CD4-positive, alpha-beta T cell (primary cell): ENCODE measurements at places on chromosomes 5 and 9.
A peak's percentile ranks its signal among the peaks of the same experiment; 100 is the strongest.

GRCh38 chr5:148711961-148712360 lies 57.6 kb upstream of the HTR4 start:
- no peak for DNase-seq

DNA sequence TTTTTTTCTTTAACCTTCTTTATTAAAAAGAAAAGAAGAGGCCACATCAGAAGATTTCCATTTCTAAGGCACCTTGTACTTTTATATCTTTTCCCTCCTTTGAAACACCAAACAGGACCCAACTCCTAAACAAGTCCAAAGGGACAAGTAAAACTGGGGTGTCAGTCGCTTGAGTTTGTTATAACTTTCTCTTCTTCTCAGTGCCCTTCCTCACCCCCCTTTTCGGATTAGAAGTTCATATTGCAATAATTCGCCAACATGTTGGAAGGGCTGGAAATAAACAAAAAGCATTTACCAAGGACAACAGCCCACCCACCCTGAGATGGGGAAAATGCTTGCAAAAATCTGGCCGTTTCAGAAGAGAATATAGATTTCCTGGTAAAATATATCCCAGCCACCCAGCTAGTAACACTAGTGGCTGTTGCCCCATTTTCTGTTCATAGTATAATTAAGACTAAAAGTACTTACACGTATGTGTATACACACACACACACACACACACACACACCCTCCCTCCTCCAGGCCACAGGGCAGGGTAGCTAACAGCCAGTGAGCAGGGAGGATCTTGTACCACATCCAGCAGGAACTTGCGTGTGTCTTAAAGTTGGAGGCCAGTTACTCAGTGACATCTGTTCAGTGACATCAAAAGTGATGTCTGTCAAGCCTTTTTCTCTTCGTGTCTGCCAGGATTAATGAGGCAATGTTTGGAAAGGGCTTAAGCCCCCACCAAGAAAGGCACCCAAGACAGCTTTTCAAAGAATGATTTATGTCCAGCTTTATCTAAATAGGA lies 149.1 kb upstream of the KLF4 start:
- peak; percentile 63 for DNase-seq

DNA sequence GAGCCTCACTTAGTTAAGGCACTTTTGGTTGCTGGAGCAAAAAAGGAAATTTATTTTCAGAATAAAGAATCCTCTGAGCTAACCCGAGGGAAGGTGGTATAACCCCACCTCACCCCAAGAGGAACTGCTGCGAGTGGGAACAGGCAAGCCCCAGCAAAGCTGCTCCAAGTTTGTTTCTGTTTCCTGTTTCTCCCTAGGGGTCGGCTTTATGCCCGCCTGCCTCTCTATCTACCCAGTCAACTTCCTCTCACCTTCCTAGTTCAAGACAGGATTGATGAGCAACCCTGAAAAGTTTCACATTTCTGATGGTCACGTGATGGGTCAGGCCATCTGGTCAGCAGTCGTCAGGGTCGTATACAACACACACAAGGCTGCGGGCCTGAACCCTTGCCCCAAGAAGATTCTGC lies 31.1 kb downstream of the TRIO start:
- no peak for DNase-seq

DNA sequence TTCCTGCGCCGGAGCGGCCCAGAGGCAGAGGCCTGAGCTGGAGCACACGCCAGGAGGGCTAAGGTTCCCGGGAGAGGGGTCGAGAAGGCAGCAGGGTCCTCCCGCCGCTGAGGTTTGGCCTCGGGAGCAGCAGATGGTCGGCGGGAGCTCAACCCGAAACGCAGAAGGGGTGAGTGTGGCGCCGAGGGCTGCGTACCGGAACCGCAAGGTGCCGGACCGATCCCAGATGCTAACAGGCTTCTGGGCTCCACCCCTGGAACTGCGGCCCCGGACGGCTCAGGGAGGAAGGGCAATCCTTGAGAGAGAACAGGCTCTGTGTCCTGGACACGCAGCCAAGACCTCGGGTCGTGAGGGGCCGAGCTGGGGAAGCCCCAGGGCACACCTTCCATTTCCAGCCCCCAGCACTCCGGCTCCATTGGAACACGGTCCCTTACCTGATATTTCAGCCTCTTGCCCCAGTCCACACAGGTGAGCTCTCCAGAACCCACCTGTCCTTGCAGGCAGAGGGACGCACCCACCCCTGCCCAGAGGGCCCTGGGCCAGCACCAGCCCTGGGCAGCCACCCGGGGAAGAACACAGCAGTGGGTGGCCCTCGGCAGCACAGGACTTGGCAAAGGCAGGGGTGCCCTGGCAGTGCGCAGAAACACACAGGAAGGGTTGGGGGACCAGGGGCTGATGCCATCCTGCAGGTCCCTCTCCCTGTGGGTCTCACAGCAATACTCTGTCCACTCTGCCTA lies 1.4 kb downstream of the LHX3 start:
- DNase-seq, result no peak

DNA sequence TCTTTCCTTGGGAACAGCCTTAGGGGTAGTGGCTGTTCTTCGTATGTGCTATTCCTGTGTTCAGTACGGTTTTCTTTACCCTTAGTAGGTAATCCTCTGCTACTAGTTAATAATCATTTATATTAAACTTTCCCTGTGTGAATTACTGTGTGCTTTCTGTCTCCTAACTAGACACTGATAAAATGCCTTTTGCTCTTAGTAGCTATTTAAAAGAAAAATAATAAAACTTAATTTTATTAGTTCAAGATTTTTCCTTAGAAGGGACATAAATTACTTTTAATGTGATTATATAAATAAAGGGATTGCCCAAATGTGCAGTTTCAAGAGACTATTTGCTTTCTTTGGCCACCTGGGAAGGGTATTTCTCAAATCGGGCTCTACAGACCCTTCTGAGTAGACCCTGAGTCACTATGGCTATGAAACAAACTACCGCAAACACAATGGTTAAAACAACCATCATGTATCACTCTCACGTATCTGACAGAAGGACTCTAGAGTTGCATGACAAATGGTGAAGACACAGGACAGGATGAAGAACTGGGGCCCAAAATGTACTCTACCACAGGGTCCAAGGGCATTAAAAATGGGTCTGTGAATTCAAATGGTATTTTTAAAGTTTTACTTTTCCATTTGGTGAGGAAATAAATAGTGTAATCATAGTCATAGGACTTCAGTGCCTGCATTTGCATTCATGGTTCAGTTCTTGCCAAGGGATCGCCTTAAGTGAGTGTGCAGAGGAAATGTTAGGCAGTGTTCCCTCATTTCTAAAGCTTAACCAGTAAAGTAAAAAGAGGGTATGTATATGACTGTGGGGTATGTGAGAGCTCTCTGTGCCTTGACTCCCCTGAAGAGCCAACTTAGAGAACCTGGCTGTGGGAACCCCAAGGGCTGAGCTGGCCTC lies 97.0 kb downstream of the TSSK1B start:
- DNase-seq, result no peak

- no peak for DNase-seq
These were observed 246.6 kb downstream of the HSPA4 start for GRCh38 chr5:133298447-133298846.

GRCh38 chr9:26677965-26678706 lies 214.5 kb downstream of the CAAP1 start:
- DNase-seq, result no peak

GRCh38 chr5:126718236-126718868 lies 58.6 kb upstream of the LMNB1 start:
- DNase-seq, result no peak

GRCh38 chr9:114633438-114634089 lies 22.5 kb downstream of the TMEM268 start:
- no peak for DNase-seq

- DNase-seq, result no peak
These were observed 76.1 kb downstream of the SHB start for GRCh38 chr9:37992924-37993349.

DNA sequence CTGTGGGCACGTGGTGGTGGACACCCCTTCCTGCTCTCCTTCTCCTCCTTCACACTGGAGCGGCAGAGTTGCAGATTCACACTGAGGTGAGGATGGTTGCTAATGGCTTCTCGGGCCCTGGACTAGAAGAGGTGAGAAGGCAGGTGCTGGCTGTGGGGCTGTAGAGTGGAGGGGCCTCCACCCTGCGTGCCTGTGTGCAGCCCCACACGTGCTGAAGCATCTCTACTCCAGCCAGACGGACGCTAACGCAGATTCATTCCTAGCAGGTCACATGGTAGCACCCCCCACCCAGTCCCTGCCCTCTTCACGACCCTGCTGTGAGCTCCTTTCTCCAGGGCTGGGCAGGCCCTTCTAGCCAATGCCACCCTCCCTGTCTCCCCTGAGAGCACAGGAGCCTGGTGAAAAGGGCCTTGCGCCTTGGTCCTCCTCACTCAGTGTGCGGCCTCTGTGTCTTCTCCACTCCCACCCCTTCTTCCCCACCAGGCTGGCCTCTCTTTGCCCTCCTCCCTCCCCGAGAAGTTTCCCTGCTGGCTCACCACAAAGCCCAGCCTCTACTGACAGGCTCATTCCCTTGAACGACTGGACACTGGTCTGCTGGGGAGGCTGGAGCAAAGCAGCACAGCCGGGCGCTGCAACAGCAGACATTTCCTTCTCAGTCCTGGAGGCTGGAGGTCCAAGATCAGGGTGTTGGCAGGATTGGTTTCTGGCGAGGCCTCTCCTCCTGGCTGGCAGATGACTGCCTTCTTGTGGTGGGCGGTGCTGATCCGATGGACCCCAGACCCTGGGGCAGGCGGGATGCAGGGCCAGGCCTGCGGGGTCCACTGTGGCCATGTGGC lies 14.2 kb downstream of the CACNA1B start:
- no peak for DNase-seq

GRCh38 chr9:136685790-136686533 lies 1.3 kb downstream of the AGPAT2 start:
- DNase-seq, result no peak

- DNase-seq, result no peak
These were observed 21.3 kb downstream of the GALNT10 start for GRCh38 chr5:154211641-154212390.

DNA sequence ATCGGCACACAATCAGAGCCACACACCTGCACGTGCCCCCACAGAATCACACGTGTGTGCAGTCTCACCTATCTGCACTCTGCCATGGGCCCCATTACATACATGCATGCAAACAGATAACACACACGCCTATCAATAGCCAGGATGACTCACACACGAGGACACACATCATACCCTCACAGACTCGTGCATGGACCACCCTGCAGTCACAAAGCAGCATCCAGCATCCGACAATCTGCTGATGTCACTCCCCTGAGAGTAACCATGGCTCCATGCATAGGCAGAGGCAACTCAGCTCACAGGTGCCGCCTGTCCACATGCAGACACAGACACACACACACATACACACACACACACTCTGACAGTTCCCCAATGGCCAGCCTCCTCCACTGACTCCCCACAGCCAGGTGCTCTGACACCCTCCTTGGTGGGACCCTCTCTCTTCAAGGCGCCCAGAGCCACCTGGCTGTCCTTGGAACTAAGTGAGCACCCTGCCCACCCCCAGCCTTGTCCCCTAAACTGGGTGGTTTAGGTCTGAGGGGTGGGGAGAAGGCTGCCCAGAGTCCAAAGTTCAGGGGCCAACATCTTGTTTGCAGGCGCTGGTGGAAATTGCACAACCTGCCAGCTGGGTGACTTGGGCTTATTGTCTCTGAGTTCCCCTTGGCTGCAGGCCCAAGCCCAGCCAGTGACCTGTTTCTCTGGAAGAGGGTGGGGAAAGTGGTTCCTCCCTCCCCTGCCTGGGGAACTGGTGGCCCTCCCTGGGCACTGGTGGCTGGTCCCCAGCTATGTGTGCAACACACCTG lies 34.6 kb upstream of the NEK6 start:
- DNase-seq, result no peak

DNA sequence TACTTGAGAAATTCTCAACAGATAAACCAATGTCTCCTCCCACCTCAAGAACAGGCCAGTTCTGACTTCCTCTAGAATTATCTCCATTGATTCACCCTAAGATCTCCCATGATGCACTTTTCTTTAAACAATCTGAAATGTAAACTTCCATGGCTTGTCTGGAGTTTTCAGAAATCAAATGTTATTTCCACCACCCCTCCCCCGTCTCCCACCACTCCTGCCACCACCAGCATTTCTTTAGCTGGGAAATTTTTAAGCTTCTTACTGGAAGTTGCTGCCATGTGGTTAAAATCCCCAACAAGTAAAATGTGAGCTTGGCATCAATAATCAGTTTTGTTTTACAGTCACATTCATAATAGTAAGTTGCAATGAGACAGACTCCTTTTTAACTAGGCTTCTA lies 32.8 kb upstream of the BASP1 start:
- DNase-seq, result no peak

DNA sequence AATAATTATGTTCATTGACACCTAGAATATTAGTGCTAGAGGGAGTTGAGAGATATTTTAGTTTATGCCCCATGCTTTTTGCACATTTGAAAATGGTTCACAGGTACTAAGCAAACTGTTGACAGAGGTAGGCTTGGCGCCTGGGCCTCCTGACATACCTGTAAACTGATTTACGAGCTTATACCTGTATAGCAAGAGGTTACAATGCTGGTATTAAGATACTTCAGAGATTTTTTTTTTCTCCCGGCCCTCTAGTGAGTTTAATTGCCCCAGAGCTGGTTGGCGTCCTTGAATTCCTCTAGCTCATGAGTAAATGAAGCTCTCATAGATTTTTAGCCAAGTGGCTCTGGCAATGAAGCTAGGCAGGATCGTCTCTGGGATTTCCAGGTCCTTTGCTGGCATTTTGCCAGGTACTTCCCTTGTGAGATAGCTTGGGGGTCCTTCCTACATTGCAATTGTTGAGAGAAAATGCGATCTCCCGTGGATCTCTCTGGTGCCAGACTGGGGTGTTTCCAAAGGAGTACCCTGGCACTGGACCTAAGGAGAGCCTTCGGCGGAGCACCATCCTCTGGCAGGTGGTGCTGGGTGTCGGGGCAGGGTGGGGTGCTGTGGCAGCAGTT lies 9.0 kb downstream of the SLC36A1 start:
- no peak for DNase-seq

DNA sequence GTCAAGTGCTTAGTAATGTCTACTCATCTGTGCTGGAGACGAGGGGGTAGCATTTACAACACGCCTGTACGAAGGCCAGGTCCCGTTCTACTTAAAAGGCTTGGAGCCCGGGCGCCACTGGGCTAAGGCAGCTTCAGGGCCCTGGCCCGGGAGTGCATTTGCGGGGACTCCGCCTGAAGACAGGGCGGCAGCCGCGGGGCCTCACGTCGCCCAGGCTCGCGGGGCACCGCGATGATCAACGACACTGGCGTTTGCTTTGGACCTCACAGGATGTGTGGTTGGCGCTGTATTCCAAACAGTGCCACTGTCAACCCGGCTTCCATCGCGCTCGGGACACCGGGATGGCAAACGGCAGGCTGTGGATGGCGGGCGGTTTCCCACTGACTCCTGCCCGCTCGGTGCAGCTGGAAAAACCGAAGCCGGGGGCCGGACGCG lies 1.1 kb upstream of the TENT4A start:
- DNase-seq, result peak; percentile 55
